ENCODE measurements at places on chromosomes 3 and 15.

GRCh38 chr3:109532257-109533216, 195.2 kb upstream of the DPPA4 start:
- peak; percentile 43 for DNase-seq

GRCh38 chr3:170477395-170477794, 58.7 kb downstream of the CLDN11 start:
- no peak for DNase-seq

GRCh38 chr15:36757189-36757814, 177.9 kb downstream of the CDIN1 start:
- DNase-seq = no peak

GRCh38 chr3:23203708-23204330, 692 bp downstream of the UBE2E2 start:
- peak; percentile 4 for DNase-seq

- DNase-seq = no peak
Observed at GRCh38 chr3:33458446-33458845, 18.2 kb upstream of the UBP1 start.

DNA sequence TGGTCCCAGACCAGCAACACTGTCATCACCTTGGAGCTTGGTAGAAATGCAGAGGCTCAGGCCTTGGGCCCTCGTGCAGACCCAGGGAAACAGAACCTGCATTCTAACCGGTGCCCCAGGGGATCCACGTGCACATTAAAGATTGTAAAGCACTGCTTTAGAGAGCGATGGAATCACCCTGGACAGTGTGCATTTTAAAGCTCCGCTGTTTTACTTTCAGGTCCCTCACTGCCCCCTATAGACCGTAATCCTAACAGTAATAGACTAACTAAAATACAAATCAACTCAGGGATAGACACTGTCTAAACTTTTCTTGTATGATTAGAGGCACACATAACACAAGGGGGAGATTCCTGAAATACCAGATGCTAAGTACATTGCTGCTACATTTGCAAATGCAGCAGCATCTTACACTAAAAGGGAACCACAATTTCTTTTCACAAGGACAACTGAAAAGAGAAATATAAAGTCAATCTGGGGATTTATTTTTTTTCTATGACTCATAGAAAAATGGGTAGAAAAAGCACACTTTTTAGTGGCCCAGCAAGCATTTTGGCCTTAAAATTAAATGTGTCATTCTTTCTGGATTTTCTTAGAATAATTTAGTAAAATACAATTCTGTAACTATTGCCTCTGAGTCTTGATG, 10.5 kb upstream of the SH3GL3 start:
- DNase-seq = no peak

DNA sequence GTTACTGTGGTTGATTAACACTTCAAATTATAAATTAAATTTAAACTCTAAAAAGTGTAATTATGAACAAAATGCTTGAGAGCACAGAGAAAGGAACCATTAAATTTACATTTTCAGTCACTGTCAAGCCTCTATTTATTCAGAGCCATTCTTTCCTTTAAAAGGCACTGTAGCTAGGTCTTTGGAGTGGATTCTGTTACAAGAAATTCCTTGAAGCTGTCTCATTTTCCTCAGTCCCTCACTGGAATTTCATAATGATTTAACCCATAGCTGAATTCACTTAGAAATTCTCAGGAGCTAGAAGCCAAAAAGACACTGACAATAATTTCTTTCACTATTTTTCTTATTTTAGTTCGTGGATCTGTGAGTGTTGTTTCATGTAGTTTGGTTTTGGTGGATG, 81.2 kb upstream of the TCF12 start:
- no peak for DNase-seq

DNA sequence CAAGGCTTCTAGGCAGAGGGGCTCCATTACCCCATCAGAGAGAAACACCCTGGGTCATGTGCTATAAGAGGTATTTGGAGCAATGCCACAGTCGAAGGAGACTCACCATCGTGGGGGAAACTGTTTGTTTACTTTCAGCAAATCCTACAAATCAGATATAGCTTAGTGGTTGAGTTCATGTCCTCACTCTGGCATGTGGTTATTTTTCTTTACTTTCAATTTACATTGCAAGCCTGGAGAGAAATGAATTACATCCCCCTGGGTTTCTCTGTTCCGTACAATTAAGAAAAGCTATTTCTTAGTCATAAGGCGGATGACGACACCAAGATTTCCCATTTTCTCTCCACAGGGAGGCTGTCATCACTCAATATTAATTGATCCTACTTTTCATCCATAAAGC, 36.9 kb downstream of the RFTN1 start:
- no peak for DNase-seq

DNA sequence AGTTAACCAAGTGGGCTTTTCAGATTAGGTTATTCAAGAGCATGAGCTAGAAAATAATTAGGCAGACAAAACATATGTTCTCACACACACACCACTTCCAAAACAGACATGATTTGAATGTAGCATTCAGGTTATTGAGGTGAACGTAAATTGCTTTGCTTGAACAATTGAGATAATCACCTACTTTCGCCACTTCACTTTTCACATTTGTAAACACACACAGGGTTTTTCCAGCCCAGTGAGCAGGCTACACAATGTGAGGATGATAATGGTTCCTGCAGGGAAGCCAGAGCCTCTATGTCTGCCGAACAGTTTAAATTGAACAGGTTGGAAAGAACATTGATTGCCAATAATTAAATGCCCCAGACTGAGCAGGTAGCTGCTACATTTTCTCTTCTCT, 560.8 kb downstream of the OCA2 start:
- DNase-seq = no peak
